ENCODE measurements at places on chromosomes 5 and 9.

GRCh38 chr5:168916852-168917251 lies 337.7 kb upstream of the PANK3 start:
- no peak for DNase-seq

GRCh38 chr9:85061969-85062368 lies 392.4 kb downstream of the NTRK2 start:
- no peak for DNase-seq

DNA sequence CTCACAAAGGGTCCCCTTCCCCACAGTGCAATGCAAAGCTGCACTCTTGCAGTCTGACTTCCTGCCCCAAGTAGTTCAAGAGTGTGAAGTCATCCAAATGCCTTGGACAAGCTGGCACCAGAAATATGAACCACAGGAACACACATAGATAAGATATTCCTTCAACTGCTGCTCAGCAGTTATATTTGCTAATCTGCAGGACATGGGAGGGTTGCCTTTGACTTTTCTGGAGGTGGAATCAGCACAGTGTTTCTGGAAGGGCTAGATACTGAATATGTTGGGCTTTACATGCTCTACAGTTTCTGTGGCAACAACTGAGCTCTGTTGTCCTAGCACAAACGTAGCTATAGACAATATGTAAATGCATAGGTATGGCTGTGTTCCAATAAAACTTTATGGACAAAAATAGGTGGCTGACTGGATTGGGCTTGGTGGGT lies 96.7 kb upstream of the PCA3 start:
- DNase-seq: no peak

DNA sequence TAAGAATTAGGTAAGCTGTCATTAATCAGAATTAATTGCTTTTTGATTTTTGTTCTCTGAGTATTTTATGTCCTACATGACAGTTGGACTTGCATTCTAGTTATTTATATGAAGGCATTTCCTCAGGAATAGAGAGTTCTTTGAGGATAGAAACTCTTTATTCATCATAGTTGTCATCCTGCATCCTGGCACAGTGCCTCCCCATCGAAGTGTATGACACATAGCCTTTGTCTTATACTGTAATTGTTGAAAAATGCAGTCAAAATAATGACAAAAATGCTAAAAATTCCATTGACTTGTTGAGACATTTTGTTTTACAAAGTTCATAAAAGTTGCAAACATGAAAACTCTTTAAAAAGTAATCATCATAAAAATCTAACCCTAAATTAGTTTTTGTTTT lies 36.5 kb downstream of the CFAP95 start:
- DNase-seq: peak; percentile 77

- no peak for DNase-seq
Measured at GRCh38 chr9:18665947-18666346, 192.0 kb downstream of the ADAMTSL1 start.

GRCh38 chr5:139847091-139847490 lies 51.5 kb downstream of the PSD2 start:
- DNase-seq: no peak

GRCh38 chr5:90111364-90112032 lies 298.1 kb downstream of the CETN3 start:
- DNase-seq: no peak

- DNase-seq: no peak
Measured at GRCh38 chr5:121121786-121122185, 657.7 kb downstream of the PRR16 start.

DNA sequence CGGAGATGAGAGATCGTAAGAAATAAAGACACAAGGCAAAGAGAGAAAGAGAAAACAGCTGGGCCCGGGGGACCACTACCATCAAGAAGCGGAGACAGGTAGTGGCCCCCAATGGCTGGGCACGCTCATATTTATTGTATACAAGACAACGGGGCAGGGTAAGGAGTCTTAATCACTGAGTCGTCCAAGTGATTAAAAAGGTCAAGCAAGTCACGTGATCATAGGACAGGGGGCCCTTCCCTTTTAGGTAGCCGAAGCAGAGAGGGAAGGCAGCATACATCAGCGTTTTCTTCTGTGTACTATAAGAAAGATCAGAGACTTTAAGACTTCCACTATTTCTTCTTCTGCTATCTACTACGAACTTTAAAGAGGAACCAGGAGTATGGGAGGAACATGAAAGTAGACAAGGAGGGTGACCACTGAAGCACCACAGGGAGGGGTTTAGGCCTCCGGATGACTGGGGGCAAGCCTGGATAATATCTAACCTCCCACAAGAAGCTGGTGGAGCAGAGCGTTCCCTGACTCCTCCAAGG lies 24.6 kb upstream of the QSOX2 start:
- DNase-seq: no peak

Data from pulmonary artery endothelial cell (primary cell).